ENCODE measurements at places on chromosomes 6 and 20.

GRCh38 chr6:150767571-150768018 lies 97.9 kb upstream of the MTHFD1L start:
- peak; percentile 55 for DNase-seq

DNA sequence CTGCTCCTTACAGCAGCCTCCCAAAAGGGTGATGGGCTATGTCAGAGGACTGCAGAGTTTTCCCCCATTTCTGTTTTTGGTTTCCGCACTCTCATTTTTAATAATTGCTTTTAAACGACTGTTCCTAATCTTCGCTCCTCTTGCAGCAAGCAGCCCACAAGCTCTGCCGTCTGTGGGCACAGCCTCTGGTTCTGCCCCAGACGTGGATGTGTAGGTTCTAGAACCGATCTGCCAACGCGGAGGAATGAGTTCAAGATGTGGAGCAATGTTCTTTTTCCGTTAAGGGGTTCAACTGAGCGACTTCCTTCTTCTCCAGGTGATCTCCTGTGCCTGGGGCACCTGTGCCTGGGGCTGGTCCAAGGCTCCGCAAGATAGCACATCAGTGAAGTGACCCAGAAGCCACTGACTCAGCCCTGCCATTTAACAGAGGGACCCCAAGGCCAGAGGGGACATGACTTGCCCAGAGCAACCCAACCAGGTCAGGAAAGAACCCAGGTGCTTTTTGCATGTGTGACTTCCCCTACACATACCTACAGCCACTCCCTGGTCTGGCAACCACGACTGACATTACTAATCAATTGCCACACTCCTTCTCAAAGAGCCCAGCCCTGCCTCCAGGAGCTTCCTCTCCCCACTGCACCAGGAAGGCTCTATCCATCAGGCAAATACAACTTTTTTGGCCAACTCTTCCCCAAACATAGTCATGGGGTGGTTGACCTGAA lies 22.7 kb downstream of the PMEPA1 start:
- no peak for DNase-seq

- no peak for DNase-seq
Observed at GRCh38 chr20:64101731-64102621, 5.4 kb downstream of the NPBWR2 start.

- no peak for DNase-seq
Observed at GRCh38 chr6:43173591-43174262, 2.7 kb downstream of the SRF start.

DNA sequence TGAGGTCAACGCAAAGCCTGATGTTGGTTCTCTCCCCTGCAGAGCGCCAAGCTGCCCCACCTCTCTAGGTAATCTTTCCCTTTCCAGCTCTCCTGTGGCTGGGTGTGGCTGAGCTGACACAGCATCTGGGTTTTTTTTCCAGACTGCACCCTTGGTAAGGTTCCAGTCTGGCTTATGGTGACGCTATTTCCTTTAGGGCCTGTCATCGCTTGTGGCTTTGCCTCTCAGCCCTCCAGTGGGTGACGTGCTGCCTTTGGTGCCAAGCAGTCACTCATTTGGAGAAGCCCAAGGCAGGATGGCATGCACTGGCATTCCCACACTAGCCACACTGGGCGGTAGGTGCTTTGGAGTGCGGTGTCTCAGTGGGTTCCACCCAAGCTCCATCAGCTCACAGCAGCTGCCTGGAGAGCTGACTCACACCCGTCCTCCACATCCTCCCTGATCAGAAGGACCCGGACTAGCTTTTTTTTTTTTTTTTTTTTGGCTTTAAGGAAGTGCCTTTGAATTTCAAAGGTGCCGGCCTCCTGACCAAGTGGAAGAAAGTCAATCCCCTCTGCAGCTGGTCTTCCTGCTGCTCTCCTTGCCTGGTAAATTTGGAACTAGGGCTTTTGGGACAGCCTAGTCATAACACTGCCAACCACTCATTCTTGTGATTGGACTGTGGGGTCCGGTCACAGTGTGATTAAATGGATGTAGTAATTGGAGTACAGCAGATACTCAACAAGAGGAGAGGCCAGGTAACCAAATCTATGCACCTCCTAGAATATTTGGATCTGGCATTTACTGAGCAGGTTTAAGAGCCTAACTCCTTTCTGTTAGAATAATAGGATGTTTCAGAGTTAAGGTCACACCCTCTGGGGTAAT lies 153.6 kb downstream of the CD83 start:
- no peak for DNase-seq

- no peak for DNase-seq
Observed at GRCh38 chr20:41418739-41419293, 52.2 kb upstream of the EMILIN3 start.

GRCh38 chr20:11694467-11694866 lies 223.2 kb upstream of the BTBD3 start:
- no peak for DNase-seq

GRCh38 chr6:16244869-16245451 lies 6.6 kb downstream of the GMPR start:
- DNase-seq: peak; percentile 74

DNA sequence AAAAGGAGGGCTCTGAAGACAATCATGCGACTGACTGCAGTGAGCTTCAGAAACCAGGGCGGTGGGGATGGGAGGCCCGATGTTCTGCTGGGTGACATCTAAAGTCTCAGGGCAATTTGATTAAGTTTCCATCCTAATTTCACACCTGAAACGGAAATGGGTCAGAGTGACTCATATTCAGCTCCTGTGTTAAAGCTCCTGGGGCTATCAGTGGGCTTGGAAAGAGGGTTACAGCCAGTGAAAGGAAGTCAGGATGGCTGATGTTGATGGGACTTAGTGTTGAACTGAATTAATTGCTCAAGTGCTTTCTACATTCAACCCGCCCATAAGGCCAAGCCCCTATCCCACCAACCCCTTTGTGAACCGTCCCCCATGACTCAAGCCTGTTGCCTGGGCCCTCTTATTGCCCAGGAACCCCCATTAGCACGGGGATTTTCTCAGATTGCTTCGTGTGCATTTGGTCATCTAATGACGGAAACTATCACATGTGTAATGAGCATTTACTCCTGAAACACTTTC lies 47.1 kb upstream of the TBC1D7 start:
- no peak for DNase-seq

- no peak for DNase-seq
Observed at GRCh38 chr6:123118811-123119210, 122.8 kb downstream of the CLVS2 start.

Measured in pons (tissue), 1 donor.